ENCODE measurements at places on chromosomes 16 and 17.

- DNase-seq, result no peak
Measured at GRCh38 chr17:7435676-7436555, 681 bp downstream of the TMEM102 start.

- DNase-seq, result no peak
Measured at GRCh38 chr17:72937707-72938106, 154.8 kb downstream of the SLC39A11 start.

DNA sequence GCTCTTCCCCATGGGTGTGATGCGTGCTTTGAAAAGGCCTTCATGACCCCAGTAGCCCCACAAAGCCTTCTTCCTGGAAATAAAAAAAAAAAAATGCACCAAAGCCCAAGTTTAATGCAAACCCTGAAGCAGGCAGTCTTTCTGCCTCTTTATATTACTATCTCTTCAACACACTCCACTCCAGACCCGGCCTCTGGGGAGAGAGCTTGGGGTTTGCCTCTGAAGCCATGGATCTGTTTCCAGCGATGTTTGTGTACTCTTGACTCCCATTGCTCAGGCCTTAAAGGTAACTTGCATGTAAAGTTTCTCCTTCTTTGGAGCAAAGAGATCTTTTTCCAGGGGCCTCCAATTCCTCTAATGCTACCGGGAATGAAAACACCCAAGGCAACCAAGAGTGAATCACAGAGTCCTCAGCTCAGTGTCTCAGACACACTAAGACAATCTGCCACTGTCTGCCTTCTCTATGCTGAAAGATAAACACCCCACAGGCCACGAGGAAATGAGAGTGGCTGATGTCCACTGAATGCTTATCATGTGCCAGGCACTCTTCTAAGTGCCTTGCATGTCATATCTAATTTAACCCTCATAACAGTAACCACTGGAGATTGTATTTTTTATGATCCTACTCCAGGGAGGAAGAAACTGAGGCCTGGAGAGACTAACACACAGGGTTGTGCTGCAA, 56.4 kb upstream of the AKTIP start:
- DNase-seq, result no peak

GRCh38 chr17:74192950-74193781, 10.3 kb upstream of the RPL38 start:
- DNase-seq, result no peak

- no peak for DNase-seq
Measured at GRCh38 chr17:44095388-44095646, 24.8 kb downstream of the G6PC3 start.

- no peak for DNase-seq
Measured at GRCh38 chr16:78200023-78200389, 100.6 kb downstream of the WWOX start.

DNA sequence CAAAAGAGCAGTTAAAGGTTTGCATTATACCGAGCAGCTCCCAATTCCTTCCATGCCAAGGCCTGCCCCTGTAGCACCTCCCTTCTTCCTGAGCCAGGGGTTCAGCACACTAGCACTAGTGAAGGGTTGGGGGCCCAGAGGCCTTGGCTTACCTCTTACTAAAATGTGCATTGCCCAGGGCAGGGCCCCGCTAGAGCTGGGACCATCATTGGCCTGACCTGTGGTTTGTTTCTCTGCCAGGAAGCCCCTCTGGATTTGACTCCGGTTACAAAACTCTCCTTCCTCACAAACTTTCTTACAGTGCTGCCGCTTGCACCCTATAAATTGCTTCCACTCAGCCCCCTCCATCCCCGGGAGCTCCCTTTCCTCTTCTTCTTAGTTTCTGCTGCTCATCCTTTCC, 33.8 kb downstream of the MPRIP start:
- no peak for DNase-seq

GRCh38 chr16:51630076-51630475, 479.0 kb upstream of the SALL1 start:
- DNase-seq, result no peak

DNA sequence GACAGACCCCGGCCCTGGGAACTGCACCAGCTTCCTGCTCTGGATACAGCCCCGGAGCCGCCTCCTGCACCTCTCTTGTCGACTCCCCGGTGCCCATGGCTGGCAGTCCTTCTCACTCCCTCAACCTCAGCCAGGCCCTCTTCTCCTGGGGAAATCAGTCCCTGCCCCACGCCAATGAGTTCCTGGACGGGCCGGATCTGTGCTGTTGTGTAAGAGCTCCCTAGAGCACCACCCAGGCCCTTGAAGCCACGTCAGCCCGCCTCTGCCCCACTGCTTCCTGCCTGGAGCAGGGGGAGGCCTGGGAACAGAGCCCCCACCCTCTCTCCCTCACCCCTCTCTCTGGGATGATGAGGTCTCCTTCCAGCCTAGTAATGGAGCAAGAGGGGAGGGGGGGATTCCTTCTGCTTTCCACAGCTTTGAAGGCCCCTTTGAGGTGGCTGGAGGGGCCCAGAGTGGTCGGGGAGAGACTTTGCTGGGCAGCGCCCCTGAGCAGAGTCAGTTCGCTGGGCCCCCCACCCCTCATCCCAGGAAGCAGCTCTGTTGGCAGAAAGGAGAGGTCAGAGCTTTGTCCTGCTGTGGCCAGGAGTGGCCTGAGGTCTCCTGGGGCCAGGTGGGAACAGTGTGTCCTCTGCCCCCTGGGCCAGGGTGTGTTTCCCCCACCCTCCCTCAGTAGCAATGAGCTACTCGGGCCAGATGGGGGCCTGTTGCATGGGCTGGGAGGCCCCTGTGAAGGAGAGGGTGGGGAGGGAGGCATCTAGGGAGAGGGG, 3.8 kb downstream of the PRR29 start:
- DNase-seq, result no peak

- DNase-seq, result no peak
Measured at GRCh38 chr17:56641894-56642293, 48.4 kb downstream of the NOG start.

DNA sequence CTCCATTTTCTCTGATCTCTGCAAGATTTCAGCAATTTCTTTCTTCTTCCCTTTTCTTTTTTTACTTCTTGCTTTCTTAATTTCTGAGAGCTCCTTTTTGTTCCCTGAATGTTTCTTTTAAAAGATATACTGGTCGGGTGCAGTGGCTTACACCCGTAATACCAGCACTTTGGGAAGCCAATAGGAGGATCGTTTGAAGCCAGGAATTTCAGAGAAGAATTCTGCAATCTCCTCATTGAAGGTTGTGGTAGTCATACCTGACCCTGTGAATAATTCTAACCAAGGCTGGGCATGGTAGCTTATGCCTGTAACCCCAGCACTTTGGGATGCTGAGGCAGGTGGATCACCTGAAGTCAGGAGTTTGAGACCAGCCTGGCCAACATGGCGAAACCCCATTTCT, 15.6 kb upstream of the ABCC1 start:
- DNase-seq, result no peak

- DNase-seq, result no peak
Measured at GRCh38 chr16:70250748-70251628, 752 bp downstream of the EXOSC6 start.

DNA sequence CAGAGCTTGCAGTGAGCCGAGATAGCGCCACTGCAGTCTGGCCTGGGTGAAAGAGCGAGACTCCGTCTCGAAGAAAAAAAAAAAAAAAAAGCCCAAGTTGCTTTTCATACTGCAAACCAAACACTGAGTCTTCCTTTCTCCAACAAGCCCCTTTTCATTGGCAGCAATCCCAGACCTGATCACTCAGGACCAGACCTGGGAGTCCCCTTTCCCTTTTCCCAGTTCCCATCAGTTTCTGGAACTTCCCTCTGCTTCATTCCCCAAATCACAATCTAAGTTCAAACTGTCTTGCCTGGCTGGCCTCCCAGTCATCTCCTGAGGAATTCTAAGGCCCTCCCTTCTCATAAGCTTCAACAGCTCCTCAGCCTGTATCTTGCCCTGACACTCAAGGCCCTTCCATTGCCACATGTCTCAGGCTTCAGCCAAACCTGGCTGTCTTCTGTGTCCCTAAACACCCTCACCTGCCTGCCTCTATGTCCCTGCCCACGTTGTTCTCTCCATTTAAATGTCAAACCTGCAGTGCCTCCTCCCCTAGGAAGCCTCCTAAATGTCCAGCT, 11.8 kb upstream of the PHF12 start:
- no peak for DNase-seq

DNA sequence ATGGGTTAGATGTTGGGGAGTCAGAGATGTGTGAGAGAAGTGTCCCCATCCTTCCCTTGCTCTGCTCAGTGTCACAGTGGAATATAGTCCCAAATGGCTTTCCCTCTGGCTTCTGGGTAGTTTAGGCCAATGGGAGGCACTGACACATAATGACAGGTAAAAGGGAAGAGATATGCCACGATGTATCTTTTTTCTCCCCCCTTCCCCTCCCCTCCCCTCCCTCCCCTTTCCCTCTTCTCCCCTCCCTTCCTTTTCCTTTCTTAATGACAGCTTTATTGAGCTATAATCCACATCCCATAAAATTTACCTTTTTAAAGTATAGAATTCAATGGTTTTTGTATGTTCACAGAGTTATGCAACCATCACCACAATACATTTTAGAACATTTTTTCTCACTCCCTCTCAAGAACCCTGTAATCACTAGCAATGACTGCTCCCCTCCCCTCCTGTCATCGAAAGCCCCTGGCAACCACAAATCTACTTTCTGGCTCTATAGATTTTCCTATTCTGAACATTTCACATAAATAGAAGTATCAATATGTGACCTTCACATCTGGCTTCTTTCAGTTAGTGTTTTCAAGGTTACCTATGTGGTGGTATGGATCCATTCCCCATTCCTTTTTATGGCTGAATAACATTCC, 617 bp upstream of the CCR7 start:
- no peak for DNase-seq

DNA sequence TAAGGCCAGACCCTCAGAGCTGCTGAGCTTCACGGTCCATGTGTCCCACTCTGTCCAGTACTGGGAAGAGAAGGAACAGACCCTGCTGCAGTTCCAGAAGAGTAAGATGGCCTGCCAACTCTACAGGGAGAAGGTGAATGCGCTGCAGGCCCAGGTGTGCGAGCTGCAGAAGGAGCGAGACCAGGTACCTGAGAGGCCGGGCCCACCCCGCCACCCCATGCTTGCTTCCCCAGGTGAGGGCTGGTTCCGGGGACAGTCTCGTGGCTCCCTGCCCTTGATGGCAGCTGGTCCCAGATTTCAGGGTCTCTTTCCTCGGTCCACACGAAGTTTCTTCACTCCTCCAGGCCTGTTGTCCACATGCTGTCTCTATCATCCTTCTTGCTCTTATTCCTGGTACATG, 20.9 kb downstream of the CARD14 start:
- no peak for DNase-seq

GRCh38 chr16:28985211-28986041, 574 bp downstream of the LAT start:
- no peak for DNase-seq

GRCh38 chr17:35171834-35172233, 22.4 kb downstream of the SLC35G3 start:
- DNase-seq, result peak; percentile 15

DNA sequence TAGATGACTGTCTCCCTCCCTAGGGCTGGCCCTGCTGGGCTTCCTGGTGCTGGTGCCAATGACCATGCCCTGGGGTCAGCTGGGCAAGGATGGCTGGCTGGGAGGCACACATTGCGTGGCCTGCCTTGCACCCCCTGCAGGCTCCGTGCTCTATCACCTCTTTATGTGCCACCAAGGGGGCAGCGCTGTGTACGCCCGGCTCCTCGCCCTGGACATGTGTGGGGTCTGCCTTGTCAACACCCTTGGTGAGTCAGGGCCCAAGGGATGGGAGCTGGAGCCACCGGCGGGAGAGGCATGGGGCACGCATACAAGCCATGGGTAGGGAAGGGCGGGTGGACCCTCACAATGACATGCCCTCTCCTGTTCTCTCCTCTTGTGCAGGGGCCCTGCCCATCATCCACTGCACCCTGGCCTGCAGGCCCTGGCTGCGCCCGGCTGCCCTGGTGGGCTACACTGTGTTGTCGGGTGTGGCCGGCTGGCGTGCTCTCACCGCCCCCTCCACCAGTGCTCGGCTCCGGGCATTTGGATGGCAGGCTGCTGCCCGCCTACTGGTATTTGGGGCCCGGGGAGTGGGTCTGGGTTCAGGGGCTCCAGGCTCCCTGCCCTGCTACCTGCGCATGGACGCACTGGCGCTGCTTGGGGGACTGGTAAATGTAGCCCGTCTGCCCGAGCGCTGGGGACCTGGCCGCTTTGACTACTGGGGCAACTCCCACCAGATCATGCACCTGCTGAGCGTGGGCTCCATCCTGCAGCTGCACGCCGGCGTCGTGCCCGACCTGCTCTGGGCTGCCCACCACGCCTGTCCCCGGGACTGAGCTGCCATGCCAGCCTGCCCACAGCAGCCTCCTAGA, 2.2 kb downstream of the PAQR4 start:
- DNase-seq, result no peak

- DNase-seq, result no peak
Measured at GRCh38 chr17:63998721-63999679, 849 bp downstream of the PRR29 start.

DNA sequence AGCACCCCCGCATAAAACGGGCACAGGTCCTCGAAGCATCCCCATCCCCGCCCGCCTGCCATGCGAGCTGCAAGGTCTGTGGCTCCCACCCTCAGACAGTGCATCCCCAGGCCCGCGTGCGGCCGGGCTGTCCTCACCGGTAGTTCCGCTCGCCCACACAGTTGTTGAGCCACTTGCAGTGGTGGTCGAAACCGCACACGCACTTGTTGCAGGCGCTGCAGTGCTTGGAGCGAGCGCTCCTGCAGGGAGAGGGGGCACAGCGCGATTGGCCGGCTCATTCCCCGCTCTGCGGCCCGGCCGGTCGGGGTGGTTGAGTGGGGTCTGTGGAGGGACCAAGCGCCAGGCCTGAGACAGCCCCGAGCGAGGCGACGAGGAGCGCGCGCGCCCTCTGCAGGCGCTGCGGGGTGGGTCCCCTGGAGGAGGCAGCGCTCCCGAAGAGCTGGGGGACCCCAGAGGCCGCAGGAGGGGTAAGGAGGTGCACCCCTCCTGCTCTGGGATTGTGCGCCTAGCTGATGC, 6.0 kb upstream of the TPPP3 start:
- no peak for DNase-seq

GRCh38 chr17:18891541-18891940, 33.6 kb downstream of the PRPSAP2 start:
- no peak for DNase-seq

DNA sequence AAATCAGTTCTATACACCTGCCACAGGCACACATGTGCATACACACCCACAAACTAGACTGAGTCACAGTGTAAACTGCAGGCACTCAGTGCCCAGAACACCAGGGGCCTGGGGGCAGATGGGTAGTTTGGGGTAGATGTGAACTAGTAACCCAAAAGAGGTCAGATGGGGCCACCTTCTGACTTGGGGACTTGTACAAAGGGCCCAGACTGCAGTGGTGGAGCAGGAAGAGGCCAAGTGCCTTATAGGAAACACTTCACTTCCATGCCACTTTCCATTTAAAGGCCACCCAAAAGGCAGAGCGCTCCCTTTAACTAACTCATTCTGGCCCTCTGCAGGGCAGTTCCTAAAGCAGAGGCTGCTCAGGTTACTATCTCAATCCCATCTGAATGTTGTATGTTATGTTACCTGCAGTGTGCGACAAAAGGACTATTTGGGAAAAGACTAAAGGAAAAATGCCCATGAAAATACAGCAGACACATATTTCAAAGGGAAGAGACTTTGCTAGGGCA, 27.8 kb upstream of the ERN1 start:
- DNase-seq, result no peak

All from HS-5 (cell line).